ENCODE measurements at places on chromosomes 3 and 15.
A peak's percentile ranks its signal among the peaks of the same experiment; 100 is the strongest.

DNA sequence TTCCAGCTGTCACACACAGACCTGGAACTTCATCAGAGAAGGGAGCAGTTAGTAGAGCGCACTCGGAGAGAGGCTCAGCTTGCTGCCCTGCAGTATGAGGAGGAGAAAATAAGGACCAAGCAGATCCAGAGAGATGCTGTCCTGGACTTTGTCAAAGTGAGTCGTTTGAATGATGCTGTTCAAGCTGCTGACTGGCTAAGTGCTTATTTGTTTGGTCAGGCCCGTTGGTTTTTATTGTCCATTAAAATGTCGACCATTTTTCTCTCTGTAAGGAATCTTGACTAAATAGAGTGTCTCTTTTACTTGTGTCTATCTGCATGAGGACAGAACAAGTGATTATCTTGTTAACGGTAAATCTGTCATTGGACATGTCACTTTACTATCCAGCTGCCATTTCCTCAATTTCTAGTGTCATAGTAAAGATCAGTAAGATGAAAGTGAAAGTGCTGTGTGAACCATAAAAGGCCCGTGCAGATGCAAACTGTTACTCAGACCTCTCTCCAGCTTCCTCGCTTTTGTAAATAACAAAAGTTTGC is 56.9 kb downstream of the LRCH3 start:
- DNase-seq: no peak

DNA sequence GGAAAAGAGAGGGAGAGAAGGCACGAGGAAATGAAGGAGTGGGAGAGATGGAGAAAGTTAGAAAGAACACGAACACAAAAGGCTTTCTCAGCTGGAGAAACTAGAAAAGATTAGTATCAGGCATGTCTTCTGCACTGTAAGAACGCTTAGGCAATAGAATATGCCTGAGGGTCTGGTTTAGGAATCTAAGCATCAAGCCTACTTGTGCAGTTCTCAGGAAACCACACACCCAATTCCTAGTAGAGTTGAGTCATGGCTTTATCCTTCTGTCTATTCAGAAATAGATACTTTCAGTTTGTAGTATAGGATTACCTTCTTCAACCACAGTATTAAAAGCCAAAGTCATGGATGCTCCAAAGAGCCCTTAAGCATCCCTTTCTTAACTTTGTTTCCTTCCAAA is 969.4 kb downstream of the NTRK3 start:
- DNase-seq: peak; percentile 66

- no peak for DNase-seq
Measured at GRCh38 chr15:55151631-55152030, 45.1 kb downstream of the RSL24D1 start.

GRCh38 chr15:55742498-55742926 is 440 bp downstream of the PRTG start:
- DNase-seq: no peak

- no peak for DNase-seq
Measured at GRCh38 chr3:99639579-99639978, 1.2 kb downstream of the COL8A1 start.

DNA sequence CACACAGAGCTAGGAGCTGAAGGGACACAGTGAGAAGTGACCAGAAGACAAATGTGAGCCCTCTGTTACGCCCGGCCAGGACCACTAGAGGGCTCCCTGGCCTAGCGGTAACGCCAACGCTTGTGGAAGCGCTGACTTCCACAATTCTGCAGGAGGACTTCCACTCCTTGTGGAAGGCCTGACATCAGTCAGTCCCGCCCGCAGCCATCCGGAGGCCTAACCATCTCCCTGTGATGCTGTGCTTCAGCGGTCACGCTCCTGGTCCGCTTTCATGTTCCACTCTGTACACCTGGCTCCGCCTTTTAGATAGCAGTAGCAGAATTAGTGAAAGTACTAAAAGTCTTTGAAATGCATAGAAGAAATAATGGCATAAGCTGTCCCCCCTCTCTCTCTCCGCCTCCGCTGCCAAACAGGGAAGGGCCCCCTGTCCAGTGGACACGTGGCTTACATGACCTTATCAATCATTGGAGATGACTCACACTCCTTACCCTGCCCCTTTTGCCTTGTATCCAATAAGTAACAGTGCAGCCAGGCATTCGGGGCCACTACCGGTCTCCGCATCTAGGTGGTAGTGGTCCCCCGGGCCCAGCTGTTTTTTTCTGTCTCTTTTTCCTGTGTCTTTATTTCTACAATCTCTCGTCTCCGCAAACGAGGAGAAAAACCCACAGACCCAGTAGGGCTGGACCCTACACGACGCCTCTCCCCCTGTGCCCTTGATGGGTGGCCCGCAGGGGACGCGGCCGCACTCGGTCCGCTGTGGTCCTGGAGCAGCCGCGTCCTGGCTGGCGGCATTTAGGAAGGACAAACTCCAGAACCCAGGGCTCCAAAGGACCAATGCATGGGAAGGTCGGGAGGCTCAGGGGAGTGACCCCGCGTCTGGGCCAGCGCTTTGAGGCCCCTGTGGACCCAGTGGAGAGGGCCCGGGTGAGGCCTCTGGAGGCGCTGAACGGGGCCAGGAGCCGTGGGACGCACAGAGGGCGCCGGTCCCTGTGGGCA is 27.0 kb upstream of the RPL32 start:
- peak; percentile 93 for DNase-seq

DNA sequence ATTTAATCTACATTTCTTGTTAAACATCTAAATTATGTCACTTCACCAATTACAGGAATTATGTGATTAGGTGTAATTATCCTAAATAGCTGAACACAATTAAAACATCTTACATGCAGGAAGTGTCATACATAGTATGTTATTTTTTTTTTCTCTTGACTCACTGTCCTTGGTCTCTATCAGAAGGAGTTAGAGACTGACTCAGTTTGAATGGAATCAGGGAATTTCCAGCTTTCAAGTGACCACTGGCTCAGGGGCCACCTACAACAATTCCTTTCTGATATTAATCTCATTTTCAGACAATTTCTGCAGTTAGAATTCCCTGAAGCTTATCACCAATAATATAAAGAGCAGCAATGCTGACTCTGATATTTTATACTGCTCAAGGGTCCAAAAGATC is 400.7 kb downstream of the ROBO1 start:
- peak; percentile 11 for DNase-seq

GRCh38 chr15:39365161-39365560 is 215.7 kb upstream of the THBS1 start:
- DNase-seq: no peak

DNA sequence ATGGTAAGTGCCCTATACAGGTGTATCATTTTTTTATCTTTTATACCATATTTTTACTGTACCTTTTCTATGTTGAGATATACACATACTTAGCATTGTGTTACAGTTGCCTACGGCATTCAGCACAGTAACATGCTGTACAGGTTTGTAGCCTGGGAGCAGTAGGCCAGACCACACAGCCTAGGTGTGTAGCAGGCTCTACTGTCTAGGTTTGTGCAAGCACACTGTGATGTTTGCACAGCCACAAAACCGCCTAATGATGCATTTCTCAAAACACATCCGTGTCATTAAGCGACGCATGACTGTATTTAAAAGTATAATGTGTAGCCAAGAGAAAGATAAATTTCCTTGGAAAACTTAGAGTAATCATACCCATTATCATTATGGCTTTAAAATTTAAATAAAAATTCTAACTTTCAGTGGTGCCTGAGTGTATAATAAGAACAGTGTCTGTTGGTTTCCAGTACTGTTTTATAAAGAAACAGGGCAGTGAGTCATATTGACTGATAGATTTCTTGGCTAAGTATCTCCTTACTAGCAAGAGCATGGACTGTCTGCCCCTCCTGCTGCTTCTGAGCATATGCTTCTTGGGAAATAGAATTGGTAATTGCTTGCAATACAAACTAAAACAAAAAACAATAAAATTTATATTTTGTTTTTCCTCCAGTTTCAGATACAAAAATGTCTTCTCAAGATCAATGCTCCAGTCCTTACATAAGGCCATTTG is 18.3 kb downstream of the CALML4 start:
- peak; percentile 19 for DNase-seq

- no peak for DNase-seq
Measured at GRCh38 chr3:117871934-117872333, 1162.4 kb downstream of the TUSC7 start.

GRCh38 chr3:112775011-112775742 is 71.5 kb downstream of the CD200R1L start:
- peak; percentile 17 for DNase-seq

GRCh38 chr3:143975554-143976152 is 4.0 kb downstream of the DIPK2A start:
- DNase-seq: peak; percentile 65

- no peak for DNase-seq
Measured at GRCh38 chr15:41966920-41967465, 5.4 kb downstream of the EHD4 start.

GRCh38 chr15:44811337-44811736 is 75.0 kb downstream of the TRIM69 start:
- DNase-seq: no peak

DNA sequence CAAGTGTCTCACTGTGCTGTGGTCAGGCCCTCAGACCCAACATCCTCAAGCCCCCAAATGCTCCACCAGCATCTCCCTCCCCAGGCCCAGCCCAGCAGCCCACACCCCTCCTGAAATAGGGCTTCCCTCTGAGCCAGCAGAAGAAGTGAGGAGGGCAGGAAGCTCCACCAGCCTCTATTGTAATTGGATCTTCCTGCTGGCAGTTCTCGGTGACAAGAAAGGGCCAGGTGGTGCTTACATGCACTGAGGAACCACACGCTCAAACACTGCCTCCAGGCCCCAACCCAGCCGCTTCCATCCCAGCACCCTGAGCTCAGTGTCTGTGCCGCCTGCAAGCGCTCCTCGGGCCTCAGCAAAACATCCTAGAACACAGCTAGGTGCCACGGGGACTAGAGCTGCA is 96.7 kb downstream of the ATP10A start:
- DNase-seq: no peak

DNA sequence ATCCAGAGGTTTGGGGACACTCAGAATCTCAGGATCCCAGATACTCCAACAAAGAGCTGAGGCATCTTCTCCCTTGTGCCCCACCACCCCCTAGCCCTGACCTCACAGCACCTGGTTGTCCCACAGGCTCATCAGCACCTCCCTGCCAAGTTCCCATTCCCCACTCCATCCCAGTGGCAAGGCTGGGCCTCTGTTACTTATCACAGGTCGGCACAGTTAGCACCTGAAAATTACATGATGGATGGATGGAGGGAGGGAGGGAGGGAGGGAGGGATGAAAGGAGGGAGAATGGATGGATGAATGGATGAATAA is 12.8 kb downstream of the MYL3 start:
- no peak for DNase-seq

DNA sequence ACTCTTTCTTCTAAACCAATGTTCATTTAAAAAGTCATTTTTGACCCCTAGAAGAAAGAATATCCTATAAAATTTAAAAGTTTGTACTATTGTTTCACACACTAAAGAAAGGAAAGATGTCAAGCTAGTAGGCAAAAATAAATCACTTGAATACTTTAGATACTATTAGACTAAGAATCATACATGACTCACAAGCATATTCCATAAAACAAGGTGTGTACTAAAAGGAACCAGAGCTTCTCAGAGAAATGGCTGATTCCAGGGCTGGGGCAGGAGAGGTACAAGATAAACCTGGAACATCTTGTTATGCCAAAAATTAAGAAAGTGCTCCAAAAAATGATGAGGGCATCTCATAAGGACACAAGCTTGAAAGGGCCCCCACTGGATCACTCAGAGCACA is 8.7 kb downstream of the DLG1 start:
- DNase-seq: peak; percentile 52

- peak; percentile 65 for DNase-seq
Measured at GRCh38 chr15:39801641-39802309, 19.1 kb upstream of the FSIP1 start.

DNA sequence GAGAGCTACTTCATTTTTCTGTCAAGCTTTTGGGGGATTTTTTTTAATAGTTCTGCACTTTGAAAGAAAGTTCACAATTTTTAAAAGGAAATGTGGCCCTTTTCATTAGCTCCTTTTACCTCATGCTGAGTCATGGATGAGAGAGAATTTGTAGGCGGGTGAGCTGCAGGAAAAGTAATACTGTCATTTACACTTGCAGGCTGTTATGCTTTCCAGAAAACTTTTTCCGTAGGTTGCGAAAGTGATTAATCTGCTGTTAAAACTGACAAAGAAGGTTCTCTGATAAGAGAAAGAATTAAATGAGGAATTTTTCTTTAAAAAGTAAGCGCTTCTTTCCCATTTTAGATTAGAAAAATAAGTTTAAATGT is 430.2 kb downstream of the LPP start:
- DNase-seq: peak; percentile 68

DNA sequence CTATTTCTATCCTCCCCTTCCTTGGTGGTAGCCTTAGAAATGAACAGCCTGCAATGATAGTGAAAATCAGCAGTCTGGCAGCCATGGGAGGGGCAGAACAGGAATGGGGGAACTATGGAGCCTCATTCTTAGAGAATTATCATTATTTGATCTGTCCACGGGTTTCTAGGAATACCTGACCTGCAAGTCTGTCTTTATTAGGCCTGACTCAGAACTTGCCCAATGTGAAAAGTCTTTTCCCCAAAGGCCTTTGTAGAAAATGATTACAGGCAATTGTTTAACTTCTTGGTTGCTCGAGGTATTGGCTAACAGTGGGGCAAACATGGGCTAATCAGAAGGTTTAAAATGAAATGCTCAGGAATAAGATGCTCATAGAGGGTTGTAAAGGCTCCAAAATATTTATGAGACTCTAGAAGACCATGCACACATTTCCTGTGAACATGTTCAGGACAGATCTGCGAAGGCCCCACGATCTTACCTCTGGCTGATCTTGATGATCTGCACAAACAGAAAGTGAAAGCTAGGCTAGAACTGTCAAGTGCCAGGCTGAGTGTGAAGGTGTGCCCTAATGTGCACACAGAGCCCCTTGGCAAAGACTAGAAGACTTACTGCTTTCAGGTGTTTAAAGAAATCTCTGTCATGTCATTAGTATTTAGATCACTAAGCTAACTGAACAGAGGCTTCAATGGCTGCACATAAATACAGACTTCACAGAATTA is 39.6 kb upstream of the LAMP3 start:
- DNase-seq: peak; percentile 75

DNA sequence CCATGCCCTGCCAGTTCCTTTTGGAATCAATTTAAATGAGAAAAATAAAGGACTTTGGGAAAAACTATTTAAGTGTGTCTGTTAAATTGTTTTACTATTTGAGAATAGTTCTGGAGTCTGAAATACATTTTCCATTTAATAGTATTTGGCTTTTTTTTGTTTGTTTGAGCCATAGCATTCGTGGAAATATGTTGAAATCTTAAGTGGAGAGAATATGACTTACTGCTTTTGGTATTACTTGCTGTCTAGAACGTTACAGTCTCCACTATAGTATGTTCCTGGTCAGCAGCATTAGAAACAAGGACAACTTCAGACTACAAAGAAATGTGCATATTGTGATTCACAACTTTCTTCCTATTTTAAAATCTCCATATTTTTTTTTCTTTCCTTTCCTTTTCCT is 179.4 kb downstream of the GHSR start:
- DNase-seq: no peak

DNA sequence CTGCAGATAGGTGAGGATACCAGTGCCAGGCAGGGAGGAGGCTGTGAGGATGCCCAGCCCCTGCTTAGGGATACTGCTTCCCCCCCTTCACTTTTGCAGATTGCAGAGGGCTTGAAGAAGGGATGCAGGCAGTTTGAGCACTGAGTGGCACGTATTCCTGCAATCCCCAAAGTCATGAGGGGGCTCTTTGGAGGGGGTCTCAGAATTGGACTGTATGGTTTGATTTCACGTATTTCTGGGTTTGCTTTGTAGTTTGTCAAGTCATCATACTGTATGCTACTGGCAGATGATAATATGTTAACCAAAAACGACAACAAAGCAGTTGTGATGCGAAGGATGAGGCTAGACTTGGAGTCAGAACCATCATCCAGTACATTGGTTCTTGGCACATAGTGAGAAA is 28.1 kb downstream of the CHST14 start:
- DNase-seq: peak; percentile 46

GRCh38 chr15:44727485-44728231 is 8.7 kb upstream of the TRIM69 start:
- no peak for DNase-seq
